NCI-H1930 (cell line): ENCODE measurements at places on chromosomes 4 and X.

- DNase-seq, result no peak
Measured at GRCh38 chrX:152819266-152819665, 11.3 kb downstream of the CETN2 start.

- DNase-seq, result no peak
Measured at GRCh38 chrX:101164766-101165590, 54.6 kb upstream of the DRP2 start.

- peak; percentile 59 for DNase-seq
Measured at GRCh38 chr4:81472281-81473182, 825 bp upstream of the RASGEF1B start.

- DNase-seq, result no peak
Measured at GRCh38 chr4:101171747-101172146, 175.6 kb downstream of the PPP3CA start.
